ENCODE measurements at places on chromosomes 7 and 10.
A peak's percentile ranks its signal among the peaks of the same experiment; 100 is the strongest.

DNA sequence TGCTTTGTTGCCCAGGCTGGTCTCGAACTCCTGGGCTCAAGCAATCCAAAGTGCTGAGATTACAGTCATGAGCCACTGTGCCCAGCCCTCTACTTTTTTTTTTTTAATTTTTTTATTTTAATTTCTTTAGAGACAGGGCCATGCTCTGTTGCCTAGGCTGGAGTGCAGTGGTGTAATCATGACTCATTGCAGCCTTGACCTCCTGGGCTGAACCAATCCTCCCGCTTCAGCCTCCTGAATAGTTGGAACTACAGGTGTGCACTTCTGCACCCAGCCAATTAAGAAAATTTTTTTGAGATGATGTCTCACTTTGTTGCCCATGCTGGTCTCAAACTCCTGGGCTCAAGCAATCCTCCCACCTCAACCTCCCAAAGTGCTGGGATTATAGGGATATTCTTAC is 528.6 kb downstream of the GATA3 start:
- DNase-seq: no peak

GRCh38 chr10:124007102-124007772 is 86.2 kb downstream of the CHST15 start:
- no peak for DNase-seq

DNA sequence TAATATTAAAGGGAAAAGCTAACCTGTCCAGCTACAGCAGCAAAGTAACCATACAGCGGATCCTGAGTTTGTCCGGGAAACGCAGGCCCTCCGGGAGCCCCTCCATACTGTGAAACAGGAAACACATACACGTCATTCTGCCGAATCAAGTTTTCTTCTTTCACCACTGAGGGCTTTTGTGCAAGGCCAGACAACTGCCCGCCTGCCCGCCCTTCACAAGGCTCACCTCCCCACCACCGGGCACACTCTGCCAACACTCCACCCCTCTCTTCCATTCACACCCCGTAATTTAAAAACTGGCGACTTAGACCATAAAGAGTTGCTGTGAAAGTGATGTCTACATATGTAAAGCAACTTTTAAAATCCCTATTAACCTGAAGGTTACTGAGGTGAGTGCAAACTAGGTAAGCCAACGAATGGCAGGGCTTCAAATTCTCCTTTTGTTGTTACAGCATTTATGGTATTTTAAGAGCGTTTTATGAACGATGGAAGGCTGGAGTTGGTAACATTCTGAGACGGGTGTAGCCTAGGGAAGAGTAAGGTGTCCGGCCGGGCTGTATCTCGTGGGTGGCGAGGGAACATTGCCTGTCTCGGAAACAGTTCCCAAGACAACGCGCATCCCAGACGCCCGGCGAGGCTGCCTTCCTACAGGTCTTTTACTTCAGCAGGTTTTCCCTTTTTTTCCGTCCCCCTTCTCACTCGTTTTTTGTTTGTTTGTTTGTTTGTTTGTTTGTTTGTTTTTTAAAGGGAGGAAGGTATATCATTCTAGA is 817 bp downstream of the SRI start:
- peak; percentile 52 for DNase-seq

- DNase-seq: no peak
Observed at GRCh38 chr7:44887293-44887692, 2.0 kb upstream of the PURB start.

- DNase-seq: no peak
Observed at GRCh38 chr7:105664816-105665525, 83.7 kb upstream of the EFCAB10 start.

DNA sequence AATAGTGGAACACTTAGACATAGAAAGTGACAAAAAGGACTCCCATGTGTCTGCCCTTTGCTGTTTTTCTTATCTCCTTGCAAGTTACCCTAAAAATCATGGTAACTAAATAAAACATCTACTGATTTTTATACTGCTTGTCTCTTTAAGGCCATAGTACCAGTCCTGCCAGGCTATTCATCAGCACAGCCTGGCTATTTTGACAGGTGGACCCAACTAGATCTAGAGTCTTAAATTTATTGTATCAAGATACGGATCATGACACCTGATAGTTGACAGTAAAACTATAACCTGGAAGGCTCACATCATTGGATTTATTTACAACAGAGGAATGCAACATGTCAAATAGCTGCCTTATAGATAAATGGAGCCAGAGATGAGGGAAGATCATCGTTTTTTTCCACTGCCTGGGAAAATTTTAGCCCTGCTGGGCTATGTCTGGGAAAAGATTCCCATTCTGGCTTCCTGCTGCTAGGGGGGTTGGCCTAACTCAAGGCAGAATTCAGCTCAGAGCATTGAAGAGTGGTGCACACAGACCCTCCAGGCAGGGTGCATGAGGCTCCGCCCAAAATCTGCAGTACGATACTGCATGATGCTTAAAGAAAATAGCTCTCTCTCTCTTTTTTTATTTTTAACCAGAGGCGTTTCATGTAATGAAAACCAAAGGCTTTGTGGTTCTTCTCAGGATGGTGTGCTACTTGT is 292.0 kb upstream of the FZD8 start:
- no peak for DNase-seq

DNA sequence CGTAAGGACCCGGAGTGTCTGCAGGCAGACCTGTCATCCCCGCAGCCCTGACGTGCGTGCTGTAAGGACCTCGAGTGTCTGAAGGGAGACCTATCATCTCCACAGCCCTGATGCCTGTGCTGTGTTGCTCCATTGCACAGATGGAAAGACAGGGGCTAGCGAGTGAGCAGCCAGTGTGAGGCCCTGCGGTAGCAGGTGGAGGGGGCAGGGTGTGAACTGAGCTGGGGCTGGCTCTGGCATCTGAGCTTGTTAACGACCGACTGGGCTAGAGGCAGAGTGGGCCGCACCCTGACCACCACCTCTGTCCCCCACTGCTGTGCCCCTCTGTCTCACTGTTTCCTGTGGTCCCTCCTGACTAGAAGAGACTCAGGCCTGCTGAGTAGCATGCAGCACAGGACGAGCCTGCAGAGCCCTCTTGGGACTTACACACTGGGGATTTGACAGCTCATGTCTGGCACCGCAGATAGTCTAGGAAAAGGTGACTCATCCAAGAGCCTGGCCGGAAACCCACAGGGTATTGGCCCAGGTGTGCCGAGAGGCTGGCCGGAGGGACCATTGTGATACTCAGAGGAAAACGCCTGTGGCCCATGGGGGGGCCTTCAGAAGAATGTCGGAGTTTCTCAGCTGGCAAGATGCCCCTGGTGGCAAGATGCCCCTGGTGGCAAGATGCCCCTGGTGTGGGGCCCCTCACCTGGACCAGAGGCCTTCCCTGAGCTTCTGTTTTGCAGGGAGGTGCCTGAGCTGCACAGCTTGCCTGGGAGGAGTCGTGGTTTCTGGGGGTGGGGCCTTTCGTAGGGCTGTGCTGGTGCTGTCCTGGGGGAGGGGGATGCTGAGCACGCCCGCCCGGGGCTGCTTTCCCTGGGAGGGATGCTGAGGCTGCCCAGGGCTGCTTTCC is 34.3 kb downstream of the INPP5A start:
- DNase-seq: no peak

- no peak for DNase-seq
Observed at GRCh38 chr10:43667317-43667731, 18.6 kb upstream of the ZNF32 start.

- no peak for DNase-seq
Observed at GRCh38 chr7:151416112-151416940, 6.5 kb upstream of the WDR86 start.

- DNase-seq: peak; percentile 34
Observed at GRCh38 chr10:103493916-103494877, 692 bp downstream of the NEURL1 start.

GRCh38 chr7:1032536-1033181 is 11.7 kb upstream of the GPR146 start:
- no peak for DNase-seq

- no peak for DNase-seq
Observed at GRCh38 chr7:10734595-10734994, 239.1 kb upstream of the PHF14 start.

GRCh38 chr7:85103962-85104361 is 82.9 kb downstream of the SEMA3D start:
- no peak for DNase-seq

GRCh38 chr10:43167498-43167889 is 29.2 kb downstream of the CSGALNACT2 start:
- no peak for DNase-seq

GRCh38 chr10:130301021-130301892 is 165.1 kb downstream of the GLRX3 start:
- DNase-seq: no peak

- DNase-seq: no peak
Observed at GRCh38 chr7:327233-327931, 37.4 kb downstream of the FOXL3 start.

All from cerebellar cortex (tissue), 1 donor.